ENCODE measurements at places on chromosomes 4 and X. TPM values are rescaled to one million over a fixed set of nuclear protein-coding genes. Genes with fewer than 3 reads are reported as not detected.

Gene PGAM4
- total RNA-seq = not detected

Gene H2BW2
- not detected for total RNA-seq

Gene PCYT1B
- total RNA-seq = not detected

Gene RASL11B
- total RNA-seq = 0.16 TPM

Gene ARMCX2
- 0.06 TPM for total RNA-seq

Gene ARHGAP24
- total RNA-seq = 4.1 TPM

Gene GYPA
- total RNA-seq = not detected
